NT2/D1 (cell line): ENCODE measurements at places on chromosomes 12 and 14.

DNA sequence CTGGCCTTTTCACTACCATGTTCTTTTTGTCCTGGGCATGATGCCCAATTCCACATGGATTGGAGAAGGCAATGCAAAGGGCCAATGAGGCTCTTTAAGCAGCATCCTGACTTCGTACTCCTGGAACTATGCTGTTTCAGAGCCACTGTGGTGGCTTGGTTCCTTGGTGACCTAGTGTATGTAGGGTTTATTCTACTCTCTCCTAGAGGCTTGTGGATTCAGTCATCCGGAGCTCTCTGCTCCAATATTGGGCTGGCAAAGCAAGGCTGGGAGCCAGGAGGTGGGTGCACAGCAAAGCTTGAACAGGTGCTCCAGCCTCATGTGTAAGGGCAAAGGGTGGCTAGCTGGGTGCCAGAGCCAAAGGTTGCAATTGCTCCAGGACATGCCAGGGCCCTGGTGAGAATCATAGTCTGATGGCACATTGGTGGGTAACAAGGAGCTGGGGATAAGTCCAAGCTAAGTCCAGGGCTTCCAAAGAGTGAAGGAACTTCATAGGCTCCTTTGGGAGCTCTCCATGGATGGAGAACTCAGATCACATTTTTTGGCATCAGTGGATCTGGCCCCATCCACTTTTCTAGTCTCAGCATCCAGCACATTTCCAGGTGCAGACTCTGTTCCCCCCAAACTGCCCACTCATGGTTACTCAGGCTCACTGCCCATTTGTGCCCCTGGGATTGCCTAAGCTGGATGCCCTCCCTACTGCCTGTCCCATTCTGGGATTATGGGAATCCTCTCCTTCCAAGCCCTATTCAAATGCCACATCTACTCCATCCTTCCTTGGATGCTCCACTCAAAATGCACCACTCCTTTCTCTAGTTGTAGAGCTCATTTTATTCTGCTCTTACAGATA is 253.9 kb downstream of the EMP1 start:
- DNase-seq, result no peak

DNA sequence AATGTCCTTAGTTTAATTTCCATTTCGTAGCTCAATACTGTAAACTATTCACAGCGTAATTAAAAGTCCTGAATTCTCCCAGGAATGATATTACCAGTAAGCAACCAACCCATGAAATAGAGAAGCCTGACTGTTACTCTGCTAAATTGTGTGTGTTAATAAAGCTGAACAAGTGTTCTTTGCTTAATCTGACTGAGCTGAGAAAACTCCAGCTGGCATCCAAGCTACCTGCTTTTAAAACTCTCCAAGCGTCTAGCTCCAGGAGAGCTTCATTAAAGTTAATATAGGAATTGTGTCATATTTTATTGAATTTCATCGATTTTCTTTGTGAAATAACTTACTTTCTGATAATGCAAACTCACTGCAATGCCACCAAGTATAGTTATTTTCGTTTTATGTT is 524.4 kb downstream of the SLC16A7 start:
- DNase-seq, result no peak

GRCh38 chr12:67650388-67651131 is 2.0 kb downstream of the DYRK2 start:
- no peak for DNase-seq

DNA sequence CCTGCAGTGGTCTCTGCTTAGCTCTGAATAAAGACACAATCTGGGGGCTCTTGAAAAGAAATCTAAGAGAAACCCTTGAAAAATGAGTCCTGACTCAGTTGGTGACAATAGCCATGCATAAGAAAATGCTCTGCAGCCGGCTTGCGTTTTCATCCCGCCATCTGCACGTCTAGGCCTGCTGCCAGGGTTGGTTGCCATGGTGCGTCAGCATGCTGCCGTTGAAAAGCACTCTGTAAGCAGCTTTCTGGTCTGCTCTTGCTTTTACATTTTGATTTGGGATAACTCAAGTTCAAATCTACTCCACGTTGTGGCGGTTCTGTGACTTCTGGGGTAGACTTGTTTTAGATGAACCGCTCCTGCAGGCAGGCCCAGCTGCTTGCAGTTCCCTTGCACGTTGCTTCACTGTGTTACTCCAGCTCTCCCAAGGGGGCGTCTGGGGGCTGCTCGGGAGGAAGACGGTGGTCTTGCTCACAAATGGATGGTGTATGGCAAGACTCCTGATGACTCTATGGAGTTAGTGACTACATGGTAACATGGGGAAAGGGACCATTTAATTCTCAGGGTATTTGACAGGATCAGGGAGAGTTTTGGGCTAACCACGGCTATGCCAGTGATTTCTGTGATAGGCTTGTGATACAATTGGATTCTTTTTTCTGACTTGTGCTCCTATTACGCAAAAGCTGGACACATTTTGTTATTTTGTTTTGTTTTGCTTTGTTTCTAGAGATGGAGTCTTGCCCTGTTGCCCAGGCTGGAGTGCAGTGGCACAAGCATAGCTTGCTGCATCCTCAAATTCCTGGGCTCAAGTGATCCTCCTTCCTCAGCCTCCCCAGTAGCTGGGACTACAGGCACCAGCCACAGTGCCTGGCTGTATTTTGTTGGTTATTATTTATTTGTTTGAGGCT is 15.8 kb downstream of the WNT5B start:
- DNase-seq, result no peak

- DNase-seq, result peak; percentile 65
Observed at GRCh38 chr14:82060219-82060618, 526.6 kb upstream of the SEL1L start.

DNA sequence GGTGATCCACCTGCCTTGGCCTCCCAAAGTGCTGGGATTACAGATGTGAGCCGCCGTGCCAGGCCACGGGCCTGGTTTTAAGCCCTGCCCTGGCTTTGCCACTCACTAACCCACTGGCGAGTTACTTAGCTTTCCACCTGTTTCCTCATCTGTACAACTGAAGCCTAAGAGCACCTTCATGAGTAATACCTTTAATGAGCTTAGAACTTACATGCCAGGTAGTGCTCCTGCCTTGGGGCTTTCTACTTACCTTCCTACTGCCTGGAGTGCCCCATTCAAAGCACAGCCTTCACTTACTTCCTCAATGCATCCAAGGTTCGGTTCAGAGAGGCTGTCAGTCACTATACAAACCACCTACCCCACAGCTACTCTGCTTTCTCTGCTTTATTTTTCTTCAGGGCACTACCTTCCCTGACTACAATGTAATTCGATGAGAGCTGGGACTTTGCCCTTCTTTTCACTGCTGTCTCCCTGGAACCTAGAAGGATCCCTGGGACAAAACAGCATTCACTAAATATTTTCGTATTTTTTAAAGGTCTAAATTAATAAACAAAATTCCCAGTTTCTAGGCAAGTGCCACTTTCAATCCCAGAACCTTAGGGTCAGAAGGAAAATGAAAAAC is 13.8 kb downstream of the ZCCHC8 start:
- no peak for DNase-seq

GRCh38 chr14:71550367-71550766 is 381.9 kb upstream of the RGS6 start:
- no peak for DNase-seq

GRCh38 chr12:130615861-130616345 is 100.2 kb downstream of the RIMBP2 start:
- no peak for DNase-seq

- DNase-seq, result no peak
Observed at GRCh38 chr12:99810718-99811593, 163.4 kb downstream of the GARIN6 start.

- no peak for DNase-seq
Observed at GRCh38 chr12:63753743-63754142, 26.0 kb upstream of the RXYLT1 start.

DNA sequence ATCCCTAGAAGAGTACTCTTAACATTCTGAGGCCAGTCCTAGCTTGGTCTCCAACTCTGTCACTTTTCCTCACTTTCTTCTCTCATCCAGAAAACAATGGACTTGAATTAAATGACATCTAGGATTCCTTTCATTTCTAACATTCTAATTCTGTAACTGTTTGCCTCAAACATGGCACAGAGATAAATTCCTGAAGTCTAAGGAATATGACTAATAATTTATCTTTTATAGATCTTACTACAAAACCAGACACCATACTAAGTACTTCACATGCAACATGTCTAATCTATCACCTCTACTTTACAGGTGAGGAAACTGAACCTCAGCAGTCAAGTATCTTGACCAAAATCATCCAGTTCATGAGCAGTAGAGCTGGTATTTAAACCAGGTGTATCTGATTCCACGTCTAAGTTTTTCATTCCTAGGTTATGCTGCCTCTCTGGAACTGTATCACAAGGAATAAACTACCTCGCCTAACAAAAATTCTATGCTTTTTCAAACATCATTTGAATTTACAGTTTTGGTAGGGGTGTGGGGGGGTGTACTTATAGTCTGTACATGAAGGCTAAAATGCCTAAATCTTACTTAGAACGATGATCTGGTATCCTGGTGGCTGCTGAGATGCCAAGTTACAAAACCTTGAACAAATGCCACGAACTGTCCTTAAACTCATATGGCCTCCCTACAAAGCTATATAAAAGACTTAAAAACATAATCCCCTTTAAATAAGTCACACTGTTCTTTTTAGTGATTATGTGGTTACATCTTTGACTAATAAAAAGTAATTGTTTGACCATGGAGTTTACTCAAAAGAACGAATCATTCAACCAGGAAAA is 41.6 kb downstream of the ATXN2 start:
- DNase-seq, result no peak

- DNase-seq, result no peak
Observed at GRCh38 chr12:60209933-60210332, 614.1 kb downstream of the SLC16A7 start.

GRCh38 chr12:14200598-14200997 is 164.9 kb upstream of the ATF7IP start:
- no peak for DNase-seq

GRCh38 chr14:97457575-97458085 is 660.4 kb downstream of the VRK1 start:
- no peak for DNase-seq

GRCh38 chr12:90729736-90730135 is 225.2 kb downstream of the CCER1 start:
- DNase-seq, result no peak

- DNase-seq, result no peak
Observed at GRCh38 chr12:75364919-75365318, 26.0 kb upstream of the GLIPR1L2 start.

DNA sequence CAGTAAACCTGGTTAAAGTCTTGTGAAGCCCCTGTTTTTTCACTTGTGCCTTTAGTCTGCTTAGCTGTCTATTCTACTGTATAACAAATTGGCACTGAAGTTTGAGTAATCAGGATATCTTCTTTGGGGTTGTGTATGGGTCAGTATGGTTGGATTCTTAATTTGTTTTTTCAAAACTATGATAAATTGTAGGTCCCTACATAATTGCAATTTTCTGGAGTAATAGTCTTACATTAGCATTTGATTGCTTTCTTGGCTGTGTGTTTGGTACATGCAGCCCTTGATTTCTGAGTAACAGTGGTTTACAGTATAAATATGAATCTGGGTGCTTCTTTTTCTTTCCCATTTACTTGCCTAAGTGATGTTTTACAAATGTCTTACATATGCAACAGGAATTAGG is 186.6 kb downstream of the TMTC2 start:
- DNase-seq, result no peak

DNA sequence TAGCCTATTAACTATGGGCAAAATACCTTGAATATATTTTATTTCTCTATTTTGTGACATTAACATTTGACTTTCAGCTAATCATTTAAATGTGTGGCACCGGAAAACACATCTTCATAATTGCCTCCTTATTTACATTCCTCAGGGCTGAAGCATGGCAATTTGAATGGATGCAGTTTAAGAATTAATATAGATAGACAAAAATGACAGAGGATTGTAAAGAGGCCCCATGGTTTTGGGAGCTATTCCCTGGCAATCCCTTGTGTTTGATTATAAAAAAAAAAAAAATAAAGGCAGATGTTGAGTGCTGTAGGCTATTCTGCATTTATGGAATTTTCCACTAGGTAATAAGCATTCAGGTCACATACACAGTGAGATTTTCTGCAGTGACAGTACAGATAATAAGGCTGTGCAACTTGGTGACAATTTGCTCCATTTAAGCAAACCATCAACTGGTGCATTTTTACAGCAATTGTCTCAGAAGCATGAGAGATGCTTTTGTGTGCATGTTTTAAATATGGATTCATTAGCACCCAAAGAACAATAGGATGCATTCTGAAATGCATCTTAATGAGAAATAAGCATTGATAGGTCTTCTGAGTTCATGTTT is 123.2 kb upstream of the SLC38A4 start:
- no peak for DNase-seq

GRCh38 chr12:30002677-30003076 is 218.9 kb upstream of the TMTC1 start:
- no peak for DNase-seq
